Cerebellar nuclear complex (tissue), 1 donor: ENCODE measurements at places on chromosomes 7 and 10.

GRCh38 chr7:27251652-27252590 is 9.3 kb downstream of the EVX1 start:
- DNase-seq, result no peak

- DNase-seq, result no peak
These were observed 37.2 kb upstream of the BMPER start for GRCh38 chr7:33868166-33868565.

- no peak for DNase-seq
These were observed 307.5 kb downstream of the CNTNAP2 start for GRCh38 chr7:146424084-146424483.

- no peak for DNase-seq
These were observed 1013.1 kb downstream of the KCNMA1 start for GRCh38 chr10:76624470-76624869.

GRCh38 chr10:43674553-43675210 is 26.0 kb upstream of the ZNF32 start:
- no peak for DNase-seq

DNA sequence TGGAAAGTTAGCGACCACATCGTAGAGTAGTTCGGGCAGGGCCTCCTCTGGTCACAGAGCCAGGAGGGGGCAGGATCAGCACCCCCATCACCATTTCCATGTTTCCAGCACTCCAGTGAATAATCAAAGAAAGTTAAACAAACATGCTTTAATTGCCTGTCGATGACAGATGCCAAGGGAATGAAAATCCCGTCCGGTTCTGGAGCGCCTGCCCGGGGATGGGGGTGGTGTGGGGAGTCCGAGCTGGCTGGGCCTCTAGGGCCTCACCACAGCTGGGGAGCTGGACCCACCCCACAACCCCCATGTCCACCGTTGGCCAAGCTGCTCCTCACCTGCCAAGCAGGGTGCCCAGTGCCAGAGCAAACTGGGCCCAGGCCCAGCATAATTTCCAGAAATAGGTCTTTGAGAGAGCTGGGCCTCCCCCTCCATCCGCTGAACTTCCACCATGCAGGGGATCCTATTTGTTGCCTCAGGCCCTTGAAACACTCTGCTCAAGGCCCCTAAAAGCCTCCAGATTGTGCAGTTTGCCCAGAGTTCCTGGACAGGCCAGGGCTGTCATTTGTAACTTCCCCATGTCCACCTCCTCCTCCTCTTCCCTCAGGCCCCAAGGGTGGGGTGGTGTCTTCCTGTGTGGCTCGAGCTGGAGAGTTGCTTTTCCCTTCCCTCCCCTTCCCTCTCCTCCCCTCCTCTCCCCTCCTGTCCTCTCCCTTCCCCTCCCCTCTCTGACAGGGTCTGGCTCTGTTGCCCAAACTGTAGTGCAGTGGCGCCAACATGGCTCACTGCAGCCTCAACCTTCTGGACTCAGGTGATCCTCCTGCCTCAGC is 101.0 kb downstream of the MYL10 start:
- DNase-seq, result no peak

GRCh38 chr10:118500477-118501104 is 94.9 kb downstream of the PRLHR start:
- DNase-seq, result no peak
